BJ (cell line): ENCODE measurements at places on chromosomes 2 and 18. TPM values are rescaled to one million over a fixed set of nuclear protein-coding genes. Genes with fewer than 3 reads are reported as not detected.

GRCh38 chr2:54149638-54150441, 34.4 kb downstream of the ACYP2 start:
- no peak for DNase-seq

GRCh38 chr2:62578803-62579640, 73.0 kb upstream of the TMEM17 start:
- peak; percentile 41 for DNase-seq

GRCh38 chr2:10835052-10835970, 22.7 kb upstream of the PDIA6 start:
- DNase-seq, result no peak

- no peak for DNase-seq
Measured at GRCh38 chr18:43965691-43966090, 688.4 kb upstream of the SYT4 start.

DNA sequence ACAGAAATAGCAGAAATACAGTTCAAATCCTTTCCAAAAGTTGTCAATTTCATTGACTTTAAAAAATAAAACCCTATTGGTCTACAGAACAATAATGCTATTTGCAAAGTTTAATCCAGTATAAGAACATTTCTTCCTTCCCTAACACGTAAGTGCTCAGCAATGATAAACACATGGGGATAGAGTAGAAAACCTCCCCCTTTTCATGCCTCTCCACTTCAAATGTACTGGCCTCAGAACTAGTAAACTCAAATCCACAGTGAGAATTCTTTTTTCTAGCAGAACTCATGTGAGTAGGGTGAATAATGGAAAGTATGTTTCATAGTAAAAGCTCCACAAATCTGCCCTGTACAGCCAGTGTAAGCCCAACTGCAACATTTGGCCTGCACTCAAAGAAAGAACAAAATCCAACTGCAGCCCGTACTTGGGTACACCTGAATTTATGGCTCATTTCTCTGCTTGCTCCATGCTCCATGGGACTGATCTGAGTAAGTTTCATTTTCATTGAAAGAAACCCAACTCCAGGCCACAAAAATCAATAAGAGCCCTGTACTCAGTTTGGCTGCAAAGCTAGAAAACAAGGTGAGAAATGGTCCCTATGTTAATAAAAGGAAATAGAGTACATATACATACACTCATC, 115.0 kb upstream of the RMDN2 start:
- no peak for DNase-seq

- no peak for DNase-seq
Measured at GRCh38 chr18:80249217-80250093, 2.1 kb upstream of the PARD6G start.

- no peak for DNase-seq
Measured at GRCh38 chr2:120745420-120746111, 9.9 kb downstream of the GLI2 start.

DNA sequence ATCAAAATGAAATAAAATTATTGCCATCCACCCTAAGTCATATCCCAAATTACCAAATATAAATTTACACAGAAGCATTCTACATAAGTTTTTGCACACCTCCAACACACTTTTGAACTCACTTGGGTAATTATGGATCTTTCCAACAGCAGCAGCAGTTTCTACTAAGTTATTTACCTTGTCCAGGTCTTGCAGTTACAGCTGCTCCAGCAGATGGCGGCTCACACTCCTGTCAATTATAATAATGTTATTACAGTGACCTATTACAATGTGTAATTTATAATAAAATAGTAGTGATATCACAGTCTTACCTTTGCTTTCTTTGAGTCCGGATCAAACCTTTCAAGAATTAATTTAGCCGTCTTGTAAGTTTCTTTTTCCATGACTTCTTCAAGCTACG, 37.9 kb downstream of the LNPK start:
- no peak for DNase-seq

- DNase-seq, result peak; percentile 9
Measured at GRCh38 chr18:27723168-27723567, 453.8 kb downstream of the CDH2 start.

DNA sequence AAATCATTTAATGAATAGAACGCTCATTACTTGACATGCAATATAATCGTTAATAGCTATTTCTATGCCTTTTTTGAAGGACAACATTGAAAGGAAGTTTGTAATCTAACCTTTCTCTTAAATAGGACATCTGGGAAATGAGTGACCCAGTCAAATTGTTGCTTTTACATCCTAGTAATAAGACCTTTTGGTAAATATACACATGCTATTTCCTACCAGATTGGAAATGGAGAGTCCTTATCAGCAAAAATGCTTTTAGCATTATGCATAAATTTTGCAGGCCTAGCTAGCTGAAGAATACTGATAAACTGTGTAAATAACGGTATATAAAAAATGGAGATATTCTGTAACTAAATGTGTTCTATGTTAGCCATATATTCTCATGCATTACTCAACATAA, 567.3 kb upstream of the DSEL start:
- DNase-seq, result no peak

- peak; percentile 78 for DNase-seq
Measured at GRCh38 chr2:171297956-171298355, 135.8 kb downstream of the METTL8 start.

DNA sequence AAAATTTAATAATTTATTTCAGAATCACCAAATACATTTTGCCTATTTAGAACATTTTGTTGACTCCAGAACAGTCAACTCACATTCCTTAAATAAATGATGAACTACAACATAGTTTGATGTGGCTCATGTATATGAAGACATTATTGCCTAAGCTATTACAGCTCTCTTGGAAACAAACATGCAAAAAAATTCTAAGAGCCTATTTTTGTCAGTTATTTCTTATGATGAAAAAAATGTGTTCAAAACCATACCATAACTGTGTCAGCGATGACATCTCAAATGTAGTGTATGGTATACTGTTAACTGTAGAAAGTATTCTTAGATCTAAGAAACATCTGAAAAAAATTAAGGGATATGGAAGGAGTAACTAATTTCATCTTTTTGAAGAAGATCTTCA, 6.3 kb upstream of the EMILIN2 start:
- DNase-seq, result no peak

DNA sequence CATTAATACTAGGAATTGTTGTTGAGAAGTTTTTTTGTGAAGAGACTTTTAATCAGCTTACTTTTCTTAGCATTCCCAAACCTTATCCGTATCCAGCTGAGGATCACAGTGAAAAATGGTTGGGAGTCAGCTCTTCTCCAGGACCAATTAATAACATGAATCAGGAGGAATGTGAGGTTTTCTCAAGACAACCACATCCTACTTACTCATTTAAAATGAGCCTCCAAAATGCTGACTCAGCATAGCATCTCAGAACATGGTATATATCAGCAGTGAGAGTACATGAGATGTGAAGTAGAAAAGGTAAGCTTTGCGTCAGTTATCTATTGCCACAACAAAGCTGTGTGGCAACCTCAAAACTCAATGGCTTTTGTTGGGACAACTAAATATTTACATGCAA, 140.3 kb downstream of the NRP2 start:
- DNase-seq, result no peak

GRCh38 chr18:9898792-9899549, 13.2 kb downstream of the TXNDC2 start:
- no peak for DNase-seq

DNA sequence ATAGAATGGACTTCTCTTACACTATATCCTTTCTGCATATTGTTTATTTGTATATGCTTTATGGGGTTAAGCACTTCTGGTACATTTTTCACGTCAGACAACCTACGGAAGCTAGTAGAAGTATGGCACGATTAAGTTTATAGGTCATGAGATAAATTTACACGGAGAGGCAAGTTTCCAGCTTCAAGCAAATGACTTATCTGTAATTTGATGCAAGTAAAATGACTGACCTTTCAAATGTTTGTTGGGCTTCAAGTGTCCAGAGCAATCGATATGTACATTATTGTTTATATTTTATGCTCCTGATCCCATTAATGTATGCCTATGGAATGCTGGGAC, 97.5 kb upstream of the EFEMP1 start:
- DNase-seq, result no peak

DNA sequence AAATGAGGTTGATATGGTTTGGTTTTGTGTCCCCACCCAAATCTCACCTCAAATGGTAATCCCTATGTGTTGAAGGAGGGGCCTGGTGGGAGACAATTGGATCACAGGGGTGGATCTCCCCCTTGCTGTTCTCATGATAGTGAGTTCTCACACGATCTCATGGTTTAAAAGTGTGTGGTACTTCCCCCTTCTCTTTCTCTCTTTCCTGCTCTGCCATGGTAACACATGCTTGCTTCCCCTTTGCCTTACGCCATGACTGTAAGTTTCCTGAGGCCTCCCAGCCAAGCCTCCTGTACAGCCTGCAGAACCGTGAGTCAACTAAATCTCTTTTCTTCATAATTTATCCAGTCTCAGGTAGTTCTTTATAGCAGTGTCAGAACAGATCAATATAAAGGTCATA, 24.7 kb upstream of the FAM124B start:
- no peak for DNase-seq

DNA sequence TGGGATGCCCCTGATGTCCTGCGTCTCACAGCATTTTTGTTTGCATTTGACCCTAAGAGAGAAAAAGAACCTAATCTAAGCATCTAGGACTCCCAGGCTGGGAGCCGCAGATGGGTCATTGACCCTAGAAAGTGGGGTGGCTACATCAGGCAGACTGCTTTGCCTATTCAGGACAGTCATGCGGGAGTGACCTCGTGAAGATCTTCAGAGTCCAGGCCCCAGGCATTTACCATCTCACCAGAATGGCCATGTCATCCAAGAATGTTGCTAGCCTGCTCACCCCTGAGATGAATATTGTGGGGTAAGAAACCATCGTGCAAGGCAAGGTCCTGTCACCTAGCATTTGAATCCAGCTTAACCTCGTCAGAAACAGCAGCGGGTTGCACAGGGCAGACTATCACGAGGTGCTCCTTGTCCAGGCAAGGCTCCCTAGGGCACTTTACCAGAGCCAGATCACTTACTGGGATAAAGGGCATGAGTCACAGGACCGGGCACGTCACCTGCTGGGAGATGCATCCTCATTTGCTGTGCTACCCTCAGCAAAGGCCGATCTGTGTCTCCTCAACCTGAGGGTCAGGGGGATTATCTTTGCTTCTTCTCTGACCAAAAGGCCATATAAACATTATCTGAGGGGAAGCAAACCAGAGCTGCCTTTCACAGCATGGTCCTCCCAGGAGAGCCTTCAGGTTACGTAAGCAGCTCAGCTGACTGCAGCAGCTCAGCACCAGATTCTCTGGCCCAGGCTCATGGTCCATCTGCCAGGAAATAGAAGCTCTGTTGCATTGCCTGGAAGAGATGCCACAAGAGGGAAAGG, 162.3 kb downstream of the ACKR3 start:
- no peak for DNase-seq

GRCh38 chr2:233915128-233915527, 2.0 kb upstream of the TRPM8 start:
- DNase-seq, result no peak

GRCh38 chr2:213932-214693, 49.7 kb downstream of the SH3YL1 start:
- no peak for DNase-seq

- DNase-seq, result no peak
Measured at GRCh38 chr2:97998431-97999005, 2.8 kb upstream of the TMEM131 start.

DNA sequence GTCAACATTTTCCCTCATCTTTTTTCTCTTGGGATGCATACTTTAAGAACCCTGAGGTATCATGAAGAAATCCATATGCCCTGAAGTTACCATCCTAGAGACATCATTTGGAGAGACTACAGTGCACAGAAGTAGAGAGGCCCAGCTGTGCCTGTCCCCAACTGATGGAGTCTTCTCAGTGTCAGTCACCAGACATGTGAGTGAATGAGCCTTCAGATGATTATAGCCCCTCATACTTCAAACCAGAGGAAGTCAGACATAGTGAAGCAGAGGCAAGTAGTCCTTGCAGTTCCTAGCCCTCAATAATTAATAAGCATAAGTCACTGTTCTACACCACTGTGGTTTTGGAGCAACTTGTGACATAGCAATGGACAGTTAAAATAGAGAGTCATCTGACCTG, 194.4 kb upstream of the ITGA4 start:
- no peak for DNase-seq

DNA sequence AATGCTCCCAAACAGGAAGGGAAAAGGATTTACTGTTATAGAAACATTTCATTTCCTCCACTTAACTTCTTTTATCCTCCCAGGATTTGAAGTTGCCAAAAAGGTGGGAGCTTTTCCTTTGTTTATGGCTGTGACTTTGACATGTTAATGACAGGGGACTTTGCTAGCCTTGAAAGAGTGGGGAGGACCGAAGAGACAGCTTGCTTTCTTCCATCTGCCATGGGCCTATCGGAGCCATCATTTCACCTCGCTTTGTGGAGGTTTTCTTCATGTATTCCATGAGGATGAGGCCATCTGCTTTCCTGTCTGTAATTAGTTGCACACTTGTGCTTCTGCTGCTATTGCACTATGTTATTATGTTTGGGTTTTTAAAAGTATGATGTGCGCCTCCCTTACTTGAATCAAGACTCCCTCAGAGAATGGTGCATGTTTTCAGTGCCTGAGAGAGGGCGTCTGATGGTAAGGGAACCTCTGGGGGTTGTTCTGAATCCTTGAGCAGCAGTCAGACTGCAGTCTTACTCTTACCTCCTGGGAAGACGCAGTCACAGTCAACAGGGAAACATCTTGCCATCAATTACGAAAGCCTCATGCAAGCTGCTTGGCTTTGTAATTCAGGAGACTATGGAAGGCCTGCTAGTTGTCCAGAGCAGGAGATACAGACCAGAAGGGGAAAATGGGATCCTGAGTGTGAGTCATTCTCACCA, 173.3 kb upstream of the MGAT5 start:
- no peak for DNase-seq

The HOXD10 gene
- 11.0 and 12.6 TPM in 2 replicates for polyA plus RNA-seq

The SNORC gene
- polyA plus RNA-seq, result 0.25 and 0.53 TPM in 2 replicates

The KCNF1 gene
- not detected in 2 replicates for polyA plus RNA-seq

The LINC00305 gene
- not detected in 2 replicates for polyA plus RNA-seq

The UGT1A3 gene
- polyA plus RNA-seq, result not detected in 2 replicates

The CTAGE1 gene
- 0.06 TPM in 1 of 2 replicates, not detected in the other for polyA plus RNA-seq

The TCF23 gene
- polyA plus RNA-seq, result not detected in 2 replicates

The LRP1B gene
- 0.04 and 0.11 TPM in 2 replicates for polyA plus RNA-seq

The OSBPL1A gene
- 20.1 and 30.9 TPM in 2 replicates for polyA plus RNA-seq

The SS18 gene
- 153 and 163 TPM in 2 replicates for polyA plus RNA-seq

The DCDC2C gene
- polyA plus RNA-seq, result not detected in 2 replicates

The CD8B2 gene
- polyA plus RNA-seq, result not detected in 2 replicates

The INPP5D gene
- polyA plus RNA-seq, result 0.26 and 0.38 TPM in 2 replicates

The STAT4 gene
- 1.3 and 1.5 TPM in 2 replicates for polyA plus RNA-seq
